ENCODE measurements at places on chromosomes 2 and 18.

DNA sequence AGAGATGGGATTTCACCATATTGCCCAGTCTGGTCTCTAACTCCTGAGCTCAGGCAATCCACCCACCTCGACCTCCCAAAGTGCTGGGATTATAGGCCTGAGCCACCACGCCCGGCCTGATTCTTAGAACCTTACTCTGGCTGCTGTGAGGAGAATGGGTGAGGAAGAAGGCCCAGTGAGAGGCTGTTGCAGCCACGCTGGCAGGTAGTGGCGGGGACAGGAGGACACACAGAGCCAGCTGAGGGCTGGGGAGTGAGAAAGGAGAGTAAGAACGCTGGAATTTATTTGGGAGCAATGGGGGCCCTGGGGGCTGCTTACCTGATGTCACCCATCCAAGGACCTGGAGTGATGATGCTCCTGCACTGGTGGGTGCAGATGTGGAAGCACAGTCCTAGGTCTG lies 153.8 kb upstream of the SIX3 start:
- DNase-seq, result no peak

- DNase-seq, result no peak
Observed at GRCh38 chr18:7038330-7038851, 79.2 kb downstream of the LAMA1 start.

DNA sequence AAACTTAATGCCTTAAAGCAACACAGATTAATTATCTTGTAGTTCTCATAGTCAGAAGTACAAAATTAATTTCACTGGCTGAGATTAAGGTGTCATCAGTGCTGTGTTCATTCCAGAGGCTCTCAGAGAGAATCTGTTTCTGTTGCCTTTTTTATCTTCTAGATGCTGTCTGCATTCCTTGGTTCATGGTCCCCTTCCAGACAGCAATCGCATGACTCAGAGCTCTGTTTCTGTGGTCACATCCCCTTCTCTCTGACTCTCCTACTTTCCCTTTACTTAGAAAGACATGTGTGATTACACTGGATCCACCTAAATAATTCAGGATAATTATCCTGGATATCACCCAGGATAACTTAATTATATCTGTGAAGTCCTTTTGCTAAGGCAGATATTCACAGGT lies 148.6 kb downstream of the MAIP1 start:
- no peak for DNase-seq

GRCh38 chr2:164420787-164421186 lies 200.5 kb downstream of the GRB14 start:
- no peak for DNase-seq

GRCh38 chr2:128362889-128363228 lies 44.2 kb upstream of the HS6ST1 start:
- DNase-seq, result no peak

DNA sequence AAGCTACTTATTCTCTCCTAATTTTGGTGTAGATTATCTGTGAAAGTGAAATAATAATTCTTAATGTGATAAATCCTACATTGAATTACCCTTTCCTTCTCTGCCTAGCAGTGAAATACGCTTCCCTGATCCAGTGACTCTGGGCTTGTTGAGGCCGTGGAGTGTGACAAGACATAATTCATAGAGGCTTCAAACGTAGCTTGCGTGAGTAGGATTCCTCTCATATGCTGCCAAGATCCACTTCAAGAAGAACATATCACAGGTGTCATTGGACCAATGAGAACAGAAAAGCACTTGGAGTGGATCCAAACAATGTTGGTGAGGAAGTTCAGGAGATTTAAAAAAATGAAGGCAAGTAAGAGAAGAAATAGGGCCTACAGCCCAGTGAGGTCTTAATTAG lies 221.3 kb upstream of the TMEFF2 start:
- no peak for DNase-seq

DNA sequence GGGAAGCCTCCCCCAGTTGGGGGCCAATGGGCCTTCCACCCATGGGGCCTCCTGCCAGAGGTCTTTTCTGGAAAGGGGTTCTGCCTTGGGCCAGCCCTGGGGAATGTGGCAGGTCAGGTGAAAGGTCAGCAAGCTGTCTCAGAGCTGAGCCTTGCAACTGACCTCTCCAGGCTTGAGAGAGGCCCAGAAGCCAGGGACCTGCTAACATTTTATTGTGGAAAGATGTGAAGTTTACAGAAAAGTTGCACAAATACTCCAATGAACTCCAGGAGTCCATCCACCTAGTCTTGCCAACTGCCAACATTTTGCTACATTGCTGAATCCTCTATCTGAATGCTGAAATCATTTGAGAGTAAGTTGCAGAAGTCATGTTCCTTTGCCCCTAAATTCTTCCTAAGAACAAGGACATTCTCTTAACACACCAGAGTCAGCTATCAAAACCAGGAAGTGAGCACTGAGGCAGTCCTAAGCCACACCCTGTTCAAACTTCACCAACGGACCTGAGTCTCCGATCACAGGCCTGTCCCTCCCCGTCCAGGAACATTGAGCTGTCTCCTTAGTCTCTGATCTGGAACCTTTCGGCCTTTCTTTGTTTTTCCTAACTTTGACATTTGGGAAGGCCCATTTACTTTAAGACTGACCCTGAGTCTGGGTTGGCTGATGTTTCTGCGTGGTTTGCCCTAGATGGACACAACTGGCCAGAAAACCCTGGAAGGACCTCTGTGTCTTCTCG lies 4.0 kb downstream of the SNORC start:
- DNase-seq, result no peak

GRCh38 chr2:69694894-69695849 lies 46.8 kb upstream of the ANXA4 start:
- DNase-seq, result no peak

GRCh38 chr2:177260379-177260778 lies 4.1 kb downstream of the NFE2L2 start:
- peak; percentile 2 for DNase-seq

DNA sequence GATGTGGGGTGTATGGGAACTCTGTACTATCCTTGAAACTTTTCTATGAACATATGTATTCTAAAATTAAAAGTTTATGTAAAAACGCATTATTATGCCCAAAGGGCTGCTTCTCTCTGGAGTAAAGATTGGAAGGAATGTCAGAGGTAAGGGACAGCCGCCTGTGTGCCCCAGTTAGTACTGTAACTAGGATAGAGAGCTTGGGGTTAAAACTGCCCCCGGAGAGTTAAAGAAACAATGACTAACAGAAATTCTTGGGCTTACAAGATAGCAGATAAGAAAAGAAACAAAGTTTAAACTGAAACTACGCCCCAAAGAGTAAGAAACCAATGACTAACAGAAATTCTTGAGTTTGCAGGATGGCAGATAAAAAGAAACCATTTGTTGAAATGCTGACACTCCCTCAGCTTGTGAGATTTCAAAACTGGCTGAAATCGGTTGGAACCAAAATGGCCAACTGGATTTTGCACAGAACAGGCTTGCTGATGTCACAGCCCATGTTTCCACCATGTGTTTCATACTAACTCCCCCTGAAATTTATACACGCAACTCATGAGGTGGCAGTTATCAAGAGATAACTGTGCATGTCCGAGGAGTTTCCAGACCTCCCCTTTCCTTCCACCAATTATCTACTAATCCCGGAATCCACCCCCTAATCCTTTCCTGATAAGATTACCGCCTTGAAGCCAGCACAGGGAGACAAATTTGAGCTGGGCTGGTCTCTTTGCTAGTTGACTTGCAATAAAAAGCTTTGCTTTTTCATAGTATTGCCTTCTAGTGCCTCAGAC lies 8.7 kb upstream of the TXNDC2 start:
- no peak for DNase-seq

GRCh38 chr2:126979039-126980003 lies 80.6 kb downstream of the TEX51 start:
- no peak for DNase-seq

GRCh38 chr2:51620796-51621195 lies 588.9 kb upstream of the NRXN1 start:
- no peak for DNase-seq

DNA sequence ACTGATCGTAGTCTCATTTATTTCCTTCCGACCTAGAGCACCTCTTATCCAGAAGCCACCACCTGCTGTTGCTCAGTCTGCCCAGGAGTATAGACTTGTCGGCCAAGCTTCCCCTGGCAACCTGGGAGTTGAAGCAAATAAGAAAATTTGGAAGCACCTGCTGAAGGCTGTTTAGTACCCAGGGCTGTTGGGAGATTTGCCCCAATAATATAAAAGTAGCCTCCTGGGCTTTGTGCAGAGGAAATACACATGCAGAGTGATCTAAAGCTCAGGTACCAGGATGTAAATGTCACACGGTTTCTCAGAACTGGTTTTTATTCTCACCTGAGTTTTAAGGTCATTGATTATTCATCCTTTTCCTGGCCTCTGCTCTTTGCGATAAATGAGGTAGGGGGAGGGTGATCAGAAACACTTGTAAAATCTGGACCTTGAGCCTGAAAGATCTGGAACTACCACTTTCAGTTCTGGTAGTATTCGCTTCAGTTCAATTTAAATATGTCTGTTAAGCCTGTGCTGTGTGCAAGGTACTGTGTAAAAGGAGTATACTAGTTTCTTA lies 789 bp upstream of the COX7A2L start:
- no peak for DNase-seq

- DNase-seq, result peak; percentile 36
Observed at GRCh38 chr2:1509271-1510065, 96.2 kb downstream of the TPO start.

GRCh38 chr18:9835825-9836224 lies 49.9 kb upstream of the TXNDC2 start:
- no peak for DNase-seq

DNA sequence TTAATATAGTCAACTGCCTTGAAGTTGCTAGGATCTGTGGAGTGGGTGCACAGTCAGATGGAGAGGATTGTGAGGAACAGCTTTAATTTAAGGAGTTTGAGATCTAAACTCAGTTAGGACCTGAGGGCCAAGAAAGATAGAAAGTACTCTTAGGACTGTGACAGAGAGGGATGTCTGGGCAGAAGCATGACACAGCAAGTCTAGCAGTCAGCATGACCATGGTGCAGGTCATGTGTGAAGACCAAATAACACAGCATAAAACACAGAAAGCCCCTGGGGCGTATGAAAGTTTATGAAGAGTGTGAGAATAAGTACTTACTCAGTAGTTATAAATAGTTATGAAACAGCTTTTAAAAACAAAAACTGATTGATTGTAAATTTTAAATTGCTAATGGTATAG lies 107.2 kb downstream of the GALNT1 start:
- DNase-seq, result no peak

DNA sequence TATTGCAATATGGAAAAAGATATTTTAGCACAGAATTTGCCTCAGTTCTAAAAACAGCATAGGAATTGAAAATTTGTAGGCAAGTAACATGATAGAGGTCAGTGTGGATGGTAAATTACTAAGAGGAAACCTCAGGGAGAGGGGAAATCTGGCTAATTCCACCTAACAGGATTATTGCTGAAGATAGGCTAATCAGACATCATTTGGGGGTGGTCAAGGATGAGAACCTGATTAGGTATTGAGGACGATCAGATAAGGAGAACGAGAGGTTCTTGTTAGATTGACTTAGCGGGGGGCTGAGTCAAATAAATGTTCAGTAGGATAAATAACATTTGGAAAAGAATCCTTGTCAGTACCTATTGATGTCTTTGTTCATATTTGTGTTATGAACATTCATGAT lies 543.2 kb upstream of the LRRTM4 start:
- DNase-seq, result no peak

GRCh38 chr2:178204977-178205376 lies 10.7 kb downstream of the OSBPL6 start:
- no peak for DNase-seq

GRCh38 chr2:238907717-238908173 lies 59.9 kb downstream of the TWIST2 start:
- no peak for DNase-seq

DNA sequence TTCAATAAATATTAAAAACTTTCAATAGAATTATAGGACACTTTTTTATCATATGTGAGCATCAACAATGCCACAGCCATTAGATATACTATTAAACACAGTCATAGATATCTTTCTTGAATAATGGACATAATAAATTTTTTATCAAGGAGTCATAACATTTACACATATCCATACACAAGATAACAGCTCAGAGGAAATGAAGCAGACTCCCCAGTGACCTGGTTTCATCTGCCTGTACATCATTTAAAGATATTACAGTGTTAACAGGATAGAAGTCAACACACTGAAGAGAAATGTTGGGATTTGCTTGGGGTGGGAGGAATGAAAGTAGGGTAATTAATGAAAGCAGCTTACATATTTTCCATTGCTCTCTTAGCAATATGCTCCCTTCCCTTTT lies 5.1 kb downstream of the SCG2 start:
- no peak for DNase-seq

DNA sequence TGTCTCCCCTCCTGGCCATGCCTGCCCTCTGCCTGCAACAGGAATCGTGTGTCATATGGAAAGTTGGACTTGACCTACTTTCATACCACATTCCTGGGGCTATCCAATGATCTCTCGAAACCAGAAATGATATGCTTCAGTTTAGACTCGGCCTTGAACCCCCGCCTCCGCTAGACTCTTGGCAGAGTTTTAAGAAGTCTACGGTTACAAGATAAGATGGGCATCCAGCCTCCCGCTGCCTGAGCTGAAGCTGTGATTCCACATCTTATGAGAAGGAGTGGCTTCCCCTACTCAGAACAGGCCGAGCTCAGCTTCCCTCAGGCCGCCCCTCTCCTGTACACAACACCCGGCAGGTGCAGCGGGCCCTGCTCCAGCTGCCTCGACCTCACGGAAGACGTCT lies 73.9 kb downstream of the MTCL1 start:
- no peak for DNase-seq

GRCh38 chr2:5077479-5078089 lies 614.6 kb upstream of the SOX11 start:
- no peak for DNase-seq

DNA sequence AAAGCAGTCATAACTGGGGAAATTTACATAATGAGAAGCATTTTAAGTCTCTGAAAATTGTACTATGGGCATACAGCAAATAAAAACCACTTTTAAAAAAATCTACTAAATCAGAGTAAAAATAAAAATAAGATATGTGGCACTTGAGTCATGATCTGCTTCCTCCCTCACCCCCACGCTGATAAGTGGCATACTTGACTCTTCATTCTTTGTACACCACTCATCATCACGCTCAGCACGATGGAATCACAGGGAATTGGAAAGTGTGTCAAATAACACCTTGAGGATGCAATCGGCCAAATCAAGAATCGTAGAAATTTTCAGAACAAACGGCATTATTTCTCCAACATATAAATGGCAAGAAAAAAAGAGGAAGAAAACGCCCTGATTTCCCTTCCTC lies 41.1 kb upstream of the REG3G start:
- DNase-seq, result no peak

- no peak for DNase-seq
Observed at GRCh38 chr18:45014047-45014501, 333.4 kb downstream of the SETBP1 start.
